Pancreas (tissue), 10 donors: ENCODE measurements at places on chromosomes 6 and 20. TPM values are rescaled to one million over a fixed set of nuclear protein-coding genes. Genes with fewer than 3 reads are reported as not detected.

Gene DUSP22
- polyA plus RNA-seq, result 20.6 TPM

Gene RSPO3
- polyA plus RNA-seq, result 0.92 TPM

Gene SLC35D3
- 5.9 TPM for polyA plus RNA-seq

DNA sequence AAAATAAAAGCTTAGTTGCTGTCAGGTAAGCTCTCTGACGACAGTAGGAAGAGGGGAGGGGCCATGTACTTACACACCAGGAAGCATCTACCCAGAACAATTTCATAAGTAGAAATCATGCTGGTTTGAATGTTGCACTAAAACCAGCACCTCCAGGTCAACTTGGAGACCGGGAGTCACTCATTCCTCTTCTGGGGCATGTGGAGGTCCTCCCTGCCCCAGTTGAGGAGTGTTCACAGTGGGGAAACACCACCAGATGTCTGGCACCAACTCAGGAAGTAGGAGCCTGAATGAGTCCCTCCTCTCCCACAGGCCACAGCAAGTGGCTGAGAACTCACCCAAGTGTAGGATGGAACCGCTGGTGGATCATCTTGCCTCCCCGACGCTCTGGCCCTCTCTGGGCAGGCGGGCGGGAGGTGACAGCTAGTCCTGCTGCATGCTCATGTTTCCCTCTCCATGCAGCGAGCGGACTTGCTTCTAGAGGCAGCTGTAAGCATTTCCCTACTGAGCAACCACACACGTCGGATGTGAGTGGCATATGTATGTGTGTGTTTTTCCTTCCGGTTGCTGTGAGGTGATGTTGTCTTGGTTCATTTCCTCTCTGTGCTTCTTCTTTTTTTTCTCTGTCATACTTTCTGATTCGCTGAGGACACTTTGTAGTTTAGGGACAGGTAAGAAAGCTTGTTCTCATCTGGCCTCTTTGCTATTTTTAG, 149.5 kb upstream of the NEDD9 start:
- H3K27ac ChIP-seq, result peak overlapping the region; percentile 28
- no peak overlapping the region for H3K4me3 ChIP-seq
- no peaks in the 10 kb centered on the region for H3K36me3 ChIP-seq
- no peak for DNase-seq

GRCh38 chr6:139027620-139028182, 844 bp upstream of the ABRACL start:
- no peak for DNase-seq
- H3K36me3 ChIP-seq, result no peaks in the 10 kb centered on the region
- H3K4me3 ChIP-seq, result no peak overlapping the region
- H3K4me1 ChIP-seq, result no peaks in the 10 kb centered on the region

- no peaks in the 10 kb centered on the region for H3K4me1 ChIP-seq
- no peak for DNase-seq
- H3K4me3 ChIP-seq, result no peak overlapping the region
- no peak overlapping the region for H3K27ac ChIP-seq
Measured at GRCh38 chr6:33774774-33775173, 14.2 kb downstream of the LEMD2 start.

DNA sequence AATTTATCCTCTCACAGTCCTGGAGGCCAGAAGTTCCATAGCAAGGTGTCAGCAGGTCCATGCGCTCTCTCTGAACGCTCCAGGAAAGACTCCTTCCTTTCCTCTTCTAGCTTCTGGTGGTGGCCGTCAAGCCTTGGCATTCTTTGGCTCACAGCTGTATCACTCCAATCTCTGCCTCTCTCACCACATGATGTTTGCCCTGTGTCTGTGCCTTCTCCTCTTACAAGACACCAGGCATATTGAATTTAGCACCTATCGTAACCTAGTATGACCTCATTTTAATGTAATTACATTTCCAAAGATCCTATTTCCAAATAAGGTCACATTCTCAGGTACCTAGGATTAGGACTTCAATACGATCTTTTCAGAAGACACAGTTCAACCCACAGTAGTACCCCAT, 428.5 kb downstream of the CD83 start:
- no peaks in the 10 kb centered on the region for H3K27me3 ChIP-seq
- no peaks in the 10 kb centered on the region for H3K4me1 ChIP-seq
- DNase-seq, result no peak
- no peak overlapping the region for H3K4me3 ChIP-seq

DNA sequence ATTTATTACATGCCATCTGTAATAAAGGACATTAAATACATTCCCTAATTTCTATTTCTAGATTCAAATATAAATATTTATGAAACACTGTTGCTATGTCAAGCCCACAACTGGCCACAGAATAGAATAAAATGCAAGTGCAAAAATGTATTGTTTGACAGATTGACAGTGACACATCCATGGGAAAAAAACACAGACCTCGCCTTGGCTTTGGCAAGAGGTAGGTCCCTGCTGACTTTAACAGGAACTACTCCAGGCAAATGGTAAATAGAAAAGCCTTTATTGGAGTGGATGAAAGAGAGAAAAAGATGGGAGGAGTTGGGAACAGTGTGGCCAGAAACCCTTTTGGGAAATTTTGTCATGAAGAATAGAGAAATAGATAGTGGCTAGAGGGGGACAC, 622.9 kb downstream of the UTRN start:
- H3K27ac ChIP-seq, result no peak overlapping the region
- no peaks in the 10 kb centered on the region for H3K4me1 ChIP-seq
- no peaks in the 10 kb centered on the region for H3K36me3 ChIP-seq
- no peak overlapping the region for H3K4me3 ChIP-seq

DNA sequence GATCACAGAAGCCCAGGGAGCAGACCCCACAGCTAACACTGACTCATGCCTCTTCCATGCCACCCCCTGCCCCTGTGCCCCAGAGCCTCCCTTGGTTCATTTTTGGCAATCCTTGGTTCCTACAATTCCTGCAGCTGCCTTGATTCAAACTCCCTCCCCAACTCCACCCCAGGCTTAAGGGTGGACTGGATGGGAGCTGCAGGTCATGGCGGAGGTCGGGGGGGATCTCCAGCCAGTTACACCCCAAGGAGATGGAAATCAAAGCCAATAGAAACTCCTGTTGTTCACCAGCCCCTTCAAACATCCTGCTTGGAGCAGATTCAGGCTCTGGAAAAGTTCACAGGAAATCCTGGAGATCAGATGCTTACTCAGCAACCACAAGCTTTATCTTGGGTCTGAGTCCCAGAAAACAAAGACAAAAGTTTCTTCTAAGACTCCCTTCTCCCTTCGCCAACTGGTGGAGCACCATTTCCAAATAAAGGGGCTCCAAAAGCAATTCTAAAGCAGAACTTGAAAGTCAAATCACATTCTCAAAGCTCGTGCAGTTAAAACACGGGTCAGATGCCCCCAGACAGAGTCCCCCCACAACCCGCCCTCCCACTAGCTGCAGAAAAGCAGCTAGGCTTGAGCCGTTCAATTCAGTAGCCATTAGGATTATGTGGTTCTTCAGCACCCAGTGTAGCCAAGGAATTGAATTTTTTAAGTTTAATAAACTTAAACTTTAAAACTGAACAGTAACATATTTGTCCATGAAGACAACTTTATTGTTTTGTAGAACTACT, 149.5 kb downstream of the ANKRD60 start:
- no peaks in the 10 kb centered on the region for H3K36me3 ChIP-seq
- no peak overlapping the region for H3K27ac ChIP-seq
- no peak for DNase-seq
- peaks cover 6% of the 10 kb centered on the region for H3K4me1 ChIP-seq
- H3K27me3 ChIP-seq, result no peaks in the 10 kb centered on the region
- H3K4me3 ChIP-seq, result no peak overlapping the region

DNA sequence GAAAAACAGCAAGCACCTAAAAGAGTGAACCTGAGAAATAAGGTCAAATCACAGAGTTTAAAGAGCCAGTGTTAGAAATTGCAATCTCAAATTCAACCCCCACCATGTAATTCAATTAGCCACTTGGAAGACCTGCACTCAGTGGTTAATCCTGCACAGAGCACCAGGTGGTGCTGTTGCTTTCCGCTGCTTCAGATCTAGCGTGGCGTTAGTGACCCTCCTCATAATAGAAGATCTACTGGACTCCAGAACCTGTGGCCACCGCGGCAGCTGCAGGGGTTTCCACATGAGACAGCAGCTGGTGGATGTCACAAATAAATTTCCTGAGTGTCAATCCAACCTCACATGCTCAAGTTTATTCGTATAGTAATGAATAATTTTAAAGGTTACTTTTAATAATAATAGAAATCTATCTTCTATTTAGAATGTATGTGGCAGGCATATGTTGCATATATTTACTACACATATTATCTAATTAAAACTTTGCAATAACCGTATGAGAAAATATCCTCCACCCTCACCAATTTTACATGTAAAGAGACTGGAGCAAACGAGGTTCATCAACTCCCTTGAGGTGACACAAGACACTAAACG, 84.4 kb downstream of the SYNE1 start:
- DNase-seq, result peak; percentile 69
- H3K4me1 ChIP-seq, result no peaks in the 10 kb centered on the region
- no peaks in the 10 kb centered on the region for H3K36me3 ChIP-seq

GRCh38 chr6:111709201-111709600, 103.5 kb upstream of the TRAF3IP2 start:
- no peak overlapping the region for H3K4me3 ChIP-seq
- H3K27me3 ChIP-seq, result no peaks in the 10 kb centered on the region
- no peak for DNase-seq
- H3K27ac ChIP-seq, result no peak overlapping the region
- H3K36me3 ChIP-seq, result no peaks in the 10 kb centered on the region
- peaks cover 3% of the 10 kb centered on the region for H3K4me1 ChIP-seq

- H3K4me3 ChIP-seq, result no peak overlapping the region
- H3K4me1 ChIP-seq, result no peaks in the 10 kb centered on the region
- no peaks in the 10 kb centered on the region for H3K36me3 ChIP-seq
- no peaks in the 10 kb centered on the region for H3K27me3 ChIP-seq
- H3K27ac ChIP-seq, result no peak overlapping the region
- no peak for DNase-seq
Measured at GRCh38 chr6:6599468-6599873, 11.0 kb downstream of the LY86 start.

- H3K4me1 ChIP-seq, result no peaks in the 10 kb centered on the region
- peak; percentile 25 for DNase-seq
- H3K4me3 ChIP-seq, result no peak overlapping the region
Measured at GRCh38 chr20:53157443-53158408, 185.6 kb downstream of the TSHZ2 start.

- H3K4me1 ChIP-seq, result no peaks in the 10 kb centered on the region
- no peak for DNase-seq
- peaks cover 14% of the 10 kb centered on the region for H3K36me3 ChIP-seq
- no peak overlapping the region for H3K27ac ChIP-seq
- H3K4me3 ChIP-seq, result no peak overlapping the region
- no peaks in the 10 kb centered on the region for H3K27me3 ChIP-seq
Measured at GRCh38 chr6:152298055-152298647, 339.0 kb downstream of the SYNE1 start.

- no peaks in the 10 kb centered on the region for H3K36me3 ChIP-seq
- no peak for DNase-seq
- H3K4me3 ChIP-seq, result peak overlapping the region; percentile 33
- H3K4me1 ChIP-seq, result peaks cover 4% of the 10 kb centered on the region
Measured at GRCh38 chr6:168441434-168442391, 729 bp downstream of the SMOC2 start.

- DNase-seq, result no peak
- no peak overlapping the region for H3K4me3 ChIP-seq
Measured at GRCh38 chr6:93392797-93393196, 26.6 kb downstream of the EPHA7 start.

DNA sequence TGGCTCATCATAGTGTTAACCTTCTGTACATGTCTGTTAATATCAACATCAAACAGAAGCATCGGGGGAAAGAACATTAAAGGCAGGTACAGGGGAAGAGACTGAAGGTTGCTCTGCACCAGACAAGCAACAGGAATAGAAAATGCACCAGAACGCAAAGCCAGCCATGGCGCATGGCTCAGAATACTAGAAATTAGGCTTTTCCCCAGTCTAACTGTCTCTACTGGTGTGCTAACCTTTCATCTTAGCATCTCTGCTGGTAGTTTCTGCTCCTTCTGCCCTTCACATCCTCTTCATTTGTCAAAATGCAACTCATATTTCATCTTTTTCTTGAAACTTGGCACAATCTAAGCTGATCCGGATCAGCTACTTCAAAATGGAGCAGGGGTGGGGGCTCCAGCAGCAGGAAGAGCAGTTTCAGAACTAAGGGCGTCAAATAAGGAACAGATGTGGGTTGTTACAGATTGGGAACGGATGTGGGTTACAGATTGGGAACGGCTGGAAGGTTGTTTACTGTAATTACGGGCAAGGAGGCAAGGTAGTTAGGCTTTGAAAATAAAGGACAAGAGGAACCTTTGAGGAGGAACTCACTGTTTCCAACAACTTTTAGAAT, 13.1 kb upstream of the RNASET2 start:
- H3K36me3 ChIP-seq, result no peaks in the 10 kb centered on the region
- H3K4me1 ChIP-seq, result no peaks in the 10 kb centered on the region
- H3K27me3 ChIP-seq, result no peaks in the 10 kb centered on the region
- no peak for DNase-seq

GRCh38 chr20:60990061-60990460, 262.0 kb upstream of the CDH4 start:
- no peaks in the 10 kb centered on the region for H3K27me3 ChIP-seq
- no peaks in the 10 kb centered on the region for H3K4me1 ChIP-seq
- no peaks in the 10 kb centered on the region for H3K36me3 ChIP-seq
- H3K4me3 ChIP-seq, result no peak overlapping the region
